ENCODE measurements at places on chromosomes 6 and 20. TPM values are rescaled to one million over a fixed set of nuclear protein-coding genes. Genes with fewer than 3 reads are reported as not detected.

GRCh38 chr20:11429168-11429567, 488.5 kb upstream of the BTBD3 start:
- no peak for DNase-seq

GRCh38 chr6:89927264-89927663, 33.0 kb downstream of the GJA10 start:
- DNase-seq = no peak

DNA sequence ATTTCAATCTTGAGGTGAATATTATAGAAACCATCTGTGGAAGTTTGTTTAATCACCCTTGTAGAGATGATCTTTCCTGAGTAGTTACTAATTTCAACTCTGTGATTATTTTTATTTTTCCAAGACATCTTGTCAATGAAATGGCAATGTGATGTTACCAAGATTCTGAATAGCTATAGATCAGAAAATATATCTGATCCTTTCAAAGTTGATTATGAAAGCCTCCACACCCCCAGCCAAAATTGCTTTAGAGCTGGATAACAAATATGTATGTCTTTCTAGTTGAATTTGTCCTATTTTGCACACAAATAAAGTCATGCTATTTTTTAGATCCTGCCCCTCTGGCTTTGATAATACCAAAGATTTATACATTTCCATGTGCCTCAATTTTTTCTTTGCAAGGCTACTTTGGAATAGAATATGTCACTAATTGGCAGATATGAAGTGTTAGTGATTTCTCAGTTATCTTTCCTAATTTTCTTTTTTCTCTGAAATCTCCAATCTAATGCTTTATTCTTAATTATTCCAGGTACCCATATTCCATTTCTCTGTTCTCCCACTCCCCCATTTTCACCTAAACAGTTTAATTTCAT, 5.0 kb downstream of the SIM1 start:
- no peak for DNase-seq

DNA sequence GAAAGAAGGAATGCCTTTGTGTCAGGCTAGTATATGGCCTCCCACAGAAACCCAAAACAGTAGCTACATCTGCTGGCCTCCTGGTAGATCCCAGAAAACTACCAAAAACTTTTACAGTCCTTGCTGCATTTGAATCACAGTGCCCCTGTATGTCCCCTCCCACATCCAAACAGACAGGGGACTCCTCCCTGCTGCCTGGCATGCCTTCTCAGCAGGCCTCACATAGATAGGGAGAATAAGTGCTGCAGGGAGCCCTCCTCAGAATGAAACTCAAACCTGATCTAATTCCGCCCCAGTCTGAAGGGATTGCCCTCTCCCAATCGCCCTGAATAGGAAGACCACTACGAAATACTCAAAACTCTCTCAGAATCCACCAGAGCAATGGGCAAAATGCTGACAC, 14.1 kb upstream of the DEFB116 start:
- DNase-seq = no peak

PRSS16 gene
- total RNA-seq = 1.3 TPM

- no peak for DNase-seq
These were observed 4.3 kb downstream of the PFDN4 start for GRCh38 chr20:54212226-54212625.

GRCh38 chr6:118785601-118786000, 108.4 kb upstream of the ASF1A start:
- DNase-seq = no peak

- DNase-seq = no peak
These were observed 66.3 kb upstream of the DST start for GRCh38 chr6:56708810-56709597.

TCF21 gene
- not detected for total RNA-seq

- DNase-seq = peak; percentile 40
These were observed 160.1 kb upstream of the CITED2 start for GRCh38 chr6:139534472-139535115.

GRCh38 chr6:83314693-83315092, 116.2 kb downstream of the ME1 start:
- DNase-seq = no peak

CALHM6 gene
- 11.2 TPM for total RNA-seq

- DNase-seq = no peak
These were observed 208.0 kb downstream of the ARHGAP18 start for GRCh38 chr6:129501740-129502660.

GRCh38 chr6:27280064-27280539, 32.0 kb downstream of the POM121L2 start:
- no peak for DNase-seq

ZNF311 gene
- total RNA-seq = 0.65 TPM

AFG1L gene
- 4.7 TPM for total RNA-seq

GRCh38 chr6:119259027-119259426, 90.5 kb downstream of the MAN1A1 start:
- DNase-seq = no peak

HNF4A gene
- not detected for total RNA-seq

DNA sequence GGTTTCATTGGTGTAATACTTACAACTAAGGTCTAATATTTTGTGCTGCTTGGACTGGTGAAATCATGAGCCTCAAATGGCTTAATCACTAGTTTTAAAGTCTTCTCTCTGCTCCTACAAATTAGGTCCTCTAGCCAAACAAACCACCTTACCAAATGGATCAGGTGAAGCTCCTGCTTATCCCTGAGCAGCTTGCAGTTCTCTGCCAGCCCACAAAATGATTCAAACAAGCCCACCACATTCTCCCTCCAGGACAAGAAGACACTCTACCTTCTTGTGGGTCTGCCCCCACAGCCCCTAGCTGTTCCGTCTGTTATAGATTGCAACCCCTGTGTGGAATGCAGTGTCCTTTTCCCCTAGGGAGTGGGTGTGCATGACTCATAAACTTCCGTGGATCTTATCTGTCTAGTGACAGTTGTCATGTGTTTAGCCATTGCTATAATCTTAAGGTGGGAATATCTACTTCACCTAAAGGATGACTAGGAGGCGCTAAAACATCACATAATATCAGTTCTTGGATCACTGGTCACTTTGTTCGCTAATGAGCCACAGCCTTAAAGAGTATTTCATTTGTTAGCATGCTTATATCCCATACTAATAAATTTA, 940.5 kb upstream of the MANEA start:
- DNase-seq = no peak

DPPA5 gene
- total RNA-seq = not detected

- DNase-seq = no peak
These were observed 182.5 kb downstream of the ZNF217 start for GRCh38 chr20:53411129-53411528.

DNA sequence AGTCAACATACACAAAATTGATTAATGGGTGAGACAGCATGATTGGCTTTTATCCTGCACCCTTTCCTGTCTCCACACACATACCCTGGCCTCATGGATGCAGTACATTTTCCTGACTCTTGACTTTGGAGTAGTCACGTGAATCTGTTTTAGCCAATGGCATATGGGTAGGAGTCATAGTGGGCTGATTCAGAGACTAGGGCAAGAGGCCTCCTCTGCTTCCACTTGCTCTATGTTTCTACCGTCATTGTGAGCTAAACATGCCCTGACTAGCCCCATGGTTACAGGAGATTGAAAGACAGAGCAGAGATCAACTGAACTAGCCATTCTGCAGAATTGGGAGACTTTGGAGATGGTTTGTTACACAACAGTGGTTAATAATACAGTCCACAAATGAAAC, 850.0 kb downstream of the DHX35 start:
- no peak for DNase-seq

DNA sequence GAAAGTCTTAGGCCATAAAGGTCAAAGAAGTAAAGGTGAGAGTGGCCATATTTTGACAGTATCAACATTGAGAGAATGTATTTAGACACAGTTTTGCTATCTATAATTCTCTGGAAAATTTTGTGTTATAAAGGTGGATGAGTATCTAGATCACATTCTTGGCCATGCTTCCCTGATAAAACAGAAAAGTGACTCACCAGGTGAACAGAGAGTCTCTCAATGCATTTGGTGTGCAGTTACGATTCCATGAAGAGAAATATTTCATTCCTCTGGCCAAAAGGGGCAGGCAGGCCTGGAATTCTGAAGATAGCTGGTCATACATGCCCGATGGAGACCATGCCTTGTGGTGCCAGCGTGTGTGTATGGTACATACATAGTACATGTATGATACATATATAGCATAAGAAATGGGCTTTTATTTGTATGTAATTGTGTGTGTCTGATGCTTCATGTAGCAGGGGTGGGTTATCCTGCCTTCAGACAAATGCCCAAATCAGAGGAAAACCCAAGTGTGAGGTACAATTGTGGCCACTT, 164.0 kb downstream of the SOBP start:
- DNase-seq = no peak

- DNase-seq = no peak
These were observed 181.0 kb upstream of the RSPO3 start for GRCh38 chr6:126937426-126937825.

DNA sequence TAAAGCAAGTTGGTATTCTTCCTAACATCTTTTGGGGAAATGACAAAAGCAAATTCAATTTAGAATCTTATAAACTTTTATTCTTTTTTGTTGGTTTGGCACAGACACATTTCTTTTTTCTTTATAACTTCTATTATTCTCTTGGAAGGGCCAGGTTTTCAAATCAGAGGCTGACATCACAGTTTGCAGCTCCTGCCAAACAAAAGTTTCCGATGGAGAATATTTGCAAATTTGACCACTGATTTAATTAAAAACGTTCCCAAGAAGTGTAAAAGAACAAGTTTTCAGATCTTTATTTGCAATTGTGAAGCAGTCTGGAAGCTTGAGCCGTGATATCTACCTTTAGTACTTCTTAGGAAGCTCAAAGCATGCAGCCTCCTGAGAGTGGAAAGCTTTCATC, 53.8 kb upstream of the CD83 start:
- DNase-seq = no peak

C6orf15 gene
- total RNA-seq = not detected

DNA sequence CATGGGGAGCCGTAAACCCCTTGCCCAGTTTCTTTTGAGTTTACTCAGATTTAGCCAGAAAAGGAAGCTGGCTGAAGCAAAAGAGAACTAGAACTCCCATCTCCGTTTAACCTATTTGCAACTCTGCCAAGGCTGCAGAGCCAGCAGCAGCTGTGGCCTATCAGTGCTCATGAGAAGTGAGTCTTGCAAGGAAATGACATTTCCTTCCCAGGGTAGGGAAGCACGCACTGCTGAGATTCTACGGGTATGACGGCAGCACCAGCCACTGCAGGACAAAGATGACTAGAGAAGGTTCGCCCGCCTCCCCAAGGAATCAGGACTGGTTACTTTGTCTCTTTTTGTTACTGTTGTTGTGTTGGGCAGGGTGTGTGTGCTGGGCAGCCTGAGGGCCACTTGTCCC, 47.6 kb downstream of the PPP1R3G start:
- no peak for DNase-seq

RHAG gene
- not detected for total RNA-seq

FGD2 gene
- total RNA-seq = 4.9 TPM

GRCh38 chr6:120700001-120700400, 634.3 kb downstream of the TBC1D32 start:
- DNase-seq = no peak

- no peak for DNase-seq
These were observed 754 bp downstream of the TNF start for GRCh38 chr6:31575952-31576685.

- DNase-seq = peak; percentile 37
These were observed 36.1 kb downstream of the PSMB1 start for GRCh38 chr6:170516783-170517616.

Data from activated CD4-positive, alpha-beta memory T cell treated with anti-CD3 and anti-CD28 coated beads, Interleukin-2, amount 10 ng/mL, durations not matched to agents 7 days and 5 days (primary cell).